ENCODE measurements at places on chromosomes 11 and 22.
A peak's percentile ranks its signal among the peaks of the same experiment; 100 is the strongest.

DNA sequence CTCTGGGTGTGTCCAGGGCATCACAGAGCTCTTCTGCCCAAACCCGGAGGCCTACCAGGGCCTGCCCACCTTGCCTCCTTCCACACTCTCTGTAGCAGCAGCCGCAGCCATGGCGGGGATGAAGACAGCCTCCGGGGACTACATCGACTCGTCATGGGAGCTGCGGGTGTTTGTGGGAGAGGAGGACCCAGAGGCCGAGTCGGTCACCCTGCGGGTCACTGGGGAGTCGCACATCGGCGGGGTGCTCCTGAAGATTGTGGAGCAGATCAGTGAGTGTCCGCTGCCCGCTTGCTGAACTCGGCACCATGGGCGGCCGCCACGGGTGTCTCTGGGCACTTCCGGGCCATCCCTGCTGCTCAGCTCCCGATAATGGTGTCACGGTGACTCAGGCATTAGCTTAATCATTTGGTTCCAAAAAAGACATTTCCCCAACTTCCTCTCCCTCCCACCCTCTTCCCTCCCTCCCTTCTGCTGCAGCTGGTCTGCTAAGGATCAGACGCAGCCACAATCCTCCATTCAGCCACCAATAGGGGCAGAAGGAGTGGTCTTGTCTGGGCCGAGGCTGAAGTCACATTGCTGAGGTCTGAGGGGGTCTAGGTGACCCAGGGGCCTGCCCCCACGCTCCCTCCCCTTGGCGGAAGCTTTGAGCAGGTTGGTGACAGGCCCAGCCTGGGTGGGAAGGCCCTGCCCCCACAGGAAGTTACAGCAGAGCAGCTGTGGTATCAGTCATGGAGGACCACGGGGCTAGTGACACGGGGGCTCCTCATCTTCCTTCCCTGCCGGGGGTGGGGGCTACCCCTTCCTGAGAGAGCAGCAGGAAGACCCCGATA lies 950 bp downstream of the FERMT3 start:
- DNase-seq, result peak; percentile 82

DNA sequence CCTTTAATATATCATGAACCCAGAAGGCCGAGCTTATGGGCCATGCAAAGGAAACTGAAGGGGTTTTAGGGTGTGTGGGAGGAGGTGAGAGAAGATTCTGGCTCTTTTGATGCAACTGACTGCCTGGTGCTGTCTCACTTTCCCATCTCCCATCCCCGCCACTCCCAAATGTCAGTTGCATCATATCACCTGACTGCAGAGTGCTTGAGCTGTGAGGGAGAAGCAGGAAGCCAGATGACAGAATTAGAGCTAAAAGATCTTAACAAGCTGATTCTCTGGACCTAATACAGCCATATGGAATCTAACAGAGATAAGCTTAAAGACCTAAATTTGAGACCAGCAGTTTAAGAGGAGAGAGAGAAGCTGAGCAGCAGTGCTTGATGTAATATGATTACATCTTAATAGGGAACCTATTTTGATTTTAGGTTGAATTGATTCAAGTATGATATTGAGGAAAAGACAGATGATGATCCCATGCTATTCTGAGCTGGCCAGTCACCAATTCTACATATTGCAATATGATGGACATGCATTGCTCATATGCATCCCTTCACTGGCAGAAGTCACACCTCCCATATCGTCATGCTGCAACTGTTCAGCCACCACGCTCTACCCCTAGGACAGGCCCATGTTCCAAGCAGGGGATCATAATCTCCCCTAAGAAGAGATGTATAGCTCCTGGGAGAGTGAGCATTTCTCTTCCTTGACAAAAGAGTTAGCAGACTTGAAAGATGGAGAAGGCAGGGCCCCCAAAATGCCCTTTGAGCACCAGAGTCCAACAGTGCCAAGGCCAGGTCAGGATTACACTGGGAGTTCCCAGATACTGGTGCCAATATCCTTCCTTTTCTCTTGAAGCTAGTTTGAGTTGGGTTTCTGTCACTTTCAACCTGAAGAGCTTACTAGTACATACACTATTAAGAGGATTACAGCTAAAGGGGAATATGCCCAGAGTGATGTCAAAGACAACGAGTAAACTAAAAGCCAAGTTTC lies 44.9 kb downstream of the PLEKHA7 start:
- no peak for DNase-seq

GRCh38 chr11:125233116-125233515 lies 68.6 kb downstream of the PKNOX2 start:
- DNase-seq, result no peak

DNA sequence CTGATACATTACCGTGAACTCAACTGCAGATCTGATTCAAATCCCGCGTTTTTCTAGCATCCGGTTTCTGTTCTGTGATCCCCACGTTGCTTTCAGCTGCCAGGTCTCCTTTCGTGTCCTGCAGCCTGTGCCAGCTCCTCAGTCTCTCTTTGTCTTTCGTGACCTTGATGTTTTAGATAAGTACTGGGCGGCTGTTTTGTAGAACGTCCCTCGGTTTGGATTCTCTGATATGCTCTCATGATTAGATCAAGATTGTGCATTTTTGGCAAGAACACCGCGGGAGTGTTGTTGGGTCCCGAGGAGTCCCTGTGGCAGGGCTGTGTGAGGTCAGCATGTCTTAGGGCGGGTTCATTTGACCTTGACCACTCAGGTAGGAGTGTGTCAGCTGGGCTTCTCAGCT lies 38.6 kb downstream of the KCNQ1 start:
- no peak for DNase-seq

GRCh38 chr11:8826901-8827560 lies 84.0 kb upstream of the AKIP1 start:
- no peak for DNase-seq

DNA sequence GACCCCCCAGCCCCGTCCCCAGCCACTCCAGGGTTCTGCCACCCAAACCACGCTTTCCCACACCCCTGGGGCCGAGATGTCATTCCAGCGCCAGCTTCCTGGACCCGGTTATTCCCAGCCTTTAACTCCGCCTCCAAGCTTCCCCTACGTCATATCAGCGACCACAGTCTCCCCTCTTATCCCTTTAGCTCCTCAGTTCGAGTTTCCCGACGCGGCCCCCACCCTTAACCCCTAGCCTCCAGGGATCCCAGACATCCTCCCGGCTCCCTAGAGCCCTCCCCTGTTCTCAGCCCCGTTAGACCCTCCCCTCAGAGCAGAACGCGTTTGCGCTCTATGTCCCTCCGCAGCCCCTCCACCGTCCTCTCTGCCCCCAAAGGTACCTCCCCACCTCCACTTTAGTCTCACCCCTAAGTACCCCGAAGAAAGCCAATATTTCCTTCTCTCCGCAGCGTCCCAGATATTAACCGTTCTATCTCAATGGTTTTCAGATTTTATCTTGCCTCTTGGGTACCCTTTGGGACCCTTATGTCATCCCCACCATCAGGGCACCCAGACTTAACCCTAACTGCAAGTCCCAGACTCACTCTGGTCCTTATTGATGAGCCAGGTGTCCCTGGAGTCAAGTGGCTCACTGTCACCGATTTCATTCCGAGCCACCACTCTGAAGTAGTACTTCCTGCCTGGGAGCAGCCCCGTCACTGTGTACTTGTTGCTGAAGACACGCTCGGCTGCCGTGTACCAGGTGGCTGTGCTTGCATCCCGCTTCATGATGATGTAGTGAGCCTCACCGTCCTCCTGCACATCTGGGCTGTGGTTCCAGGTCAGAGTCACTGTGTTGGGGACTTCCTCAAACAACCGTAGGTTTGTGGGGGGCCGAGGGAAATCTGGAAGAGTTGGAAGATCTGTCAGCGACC lies 8.0 kb downstream of the TMEM86A start:
- peak; percentile 44 for DNase-seq
